ENCODE measurements at places on chromosomes 12 and 14. TPM values are rescaled to one million over a fixed set of nuclear protein-coding genes. Genes with fewer than 3 reads are reported as not detected.

DNA sequence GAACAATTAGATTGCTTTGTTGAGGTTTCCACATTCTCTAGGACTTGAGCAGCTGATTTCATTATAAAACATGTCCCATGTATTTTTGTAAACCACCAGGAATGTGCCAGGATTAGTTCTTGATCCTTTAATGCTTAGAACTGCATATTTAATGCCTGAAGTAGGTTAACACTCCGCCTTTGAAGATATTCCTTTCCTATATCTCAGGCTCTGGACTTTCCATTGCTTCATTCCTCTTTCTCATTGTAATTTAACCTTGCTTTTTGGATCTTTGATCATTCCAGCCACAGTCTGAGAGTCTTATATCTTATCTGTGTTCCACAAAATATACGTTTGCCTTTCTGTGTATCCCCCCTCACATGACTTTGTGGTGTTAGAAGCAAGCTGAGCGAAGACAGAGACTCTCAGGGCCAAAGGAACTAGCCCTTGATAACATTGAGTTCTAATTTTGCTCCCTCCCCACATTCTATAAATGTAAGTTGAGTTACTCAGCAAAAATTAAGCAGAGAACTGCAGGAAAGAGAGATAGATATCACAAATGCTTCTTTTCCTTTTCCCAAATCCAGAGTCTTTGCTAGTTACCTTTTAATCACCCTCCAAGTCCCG, 2.4 kb upstream of the CLEC1B start:
- DNase-seq = no peak

GALC gene
- 11.1 TPM for total RNA-seq

- no peak for DNase-seq
Observed at GRCh38 chr12:110059651-110060000, 11.3 kb upstream of the C12orf76 start.

GRCh38 chr12:110658878-110659277, 30.0 kb downstream of the HVCN1 start:
- no peak for DNase-seq

DNA sequence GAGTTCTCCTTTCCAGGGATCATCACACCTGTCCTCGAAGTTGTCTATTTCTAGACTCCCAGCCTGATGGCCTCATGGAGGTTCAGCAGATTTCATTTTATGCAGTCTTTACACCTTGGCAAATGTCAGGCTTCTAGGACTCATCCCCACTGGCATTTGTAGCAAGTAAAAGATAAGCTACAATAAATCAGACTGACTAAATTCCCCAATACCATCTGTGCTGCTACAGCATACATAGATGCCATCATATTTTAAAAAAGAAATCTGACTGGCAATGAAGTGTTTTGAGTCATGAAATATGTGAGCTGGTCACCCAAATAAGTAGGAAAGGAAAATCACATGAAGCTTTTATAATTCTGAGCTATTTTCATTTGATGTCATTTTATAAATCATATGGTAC, 55.3 kb downstream of the KCNC2 start:
- no peak for DNase-seq

ACVRL1 gene
- 49.6 TPM for total RNA-seq
